ENCODE measurements at places on chromosomes 6 and 20.

DNA sequence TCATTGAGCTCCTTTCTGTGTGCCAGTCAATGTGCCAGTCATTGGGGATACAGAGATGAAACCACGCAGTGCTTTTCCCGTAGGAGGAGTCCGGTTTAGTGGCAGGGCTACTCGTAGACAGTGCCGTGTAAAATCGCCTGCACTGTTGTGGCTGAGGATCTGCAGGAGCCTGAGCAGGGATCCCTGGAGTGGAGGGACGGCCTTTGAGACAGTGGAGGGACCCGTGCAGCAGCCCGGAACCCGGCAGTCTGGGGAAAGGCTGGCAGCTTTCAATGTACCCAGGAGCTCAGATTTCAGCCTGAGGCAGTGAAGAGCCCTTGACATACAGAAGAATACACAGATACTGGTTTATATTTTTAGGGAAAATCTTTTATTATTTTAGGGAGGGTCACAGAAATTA, 203.3 kb downstream of the ARID1B start:
- DNase-seq, result no peak

GRCh38 chr20:18052856-18053255, 4.9 kb downstream of the OVOL2 start:
- no peak for DNase-seq

GRCh38 chr6:140437619-140438345, 1063.3 kb upstream of the CITED2 start:
- DNase-seq, result no peak

GRCh38 chr20:24658920-24659660, 189.7 kb downstream of the SYNDIG1 start:
- DNase-seq, result no peak

GRCh38 chr6:11246722-11247121, 14.3 kb upstream of the NEDD9 start:
- DNase-seq, result no peak

GRCh38 chr6:148367411-148368024, 24.9 kb downstream of the SASH1 start:
- DNase-seq, result no peak

GRCh38 chr6:167799033-167799821, 27.5 kb upstream of the AFDN start:
- no peak for DNase-seq

DNA sequence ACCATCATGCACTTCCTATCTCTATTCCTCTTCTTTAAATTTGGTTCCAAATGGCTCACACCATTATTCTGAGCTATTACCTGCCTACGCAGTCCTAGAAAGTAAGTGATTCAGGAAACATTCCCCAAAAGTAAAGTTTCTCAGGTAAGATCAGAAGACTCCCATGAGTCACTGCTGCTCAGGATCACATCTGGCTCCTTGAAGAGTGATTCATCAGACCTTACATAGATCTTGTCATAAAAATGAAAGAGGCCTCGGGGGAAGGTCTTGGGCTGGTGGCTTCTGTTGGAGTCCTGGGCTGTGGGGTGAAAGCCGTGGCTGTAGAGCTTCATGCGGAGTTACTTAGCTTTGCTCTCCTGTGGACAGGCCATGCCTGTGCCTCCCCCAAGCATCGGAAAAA, 35.9 kb downstream of the PLG start:
- DNase-seq, result no peak

GRCh38 chr6:36800223-36801076, 38.8 kb downstream of the CPNE5 start:
- DNase-seq, result no peak

DNA sequence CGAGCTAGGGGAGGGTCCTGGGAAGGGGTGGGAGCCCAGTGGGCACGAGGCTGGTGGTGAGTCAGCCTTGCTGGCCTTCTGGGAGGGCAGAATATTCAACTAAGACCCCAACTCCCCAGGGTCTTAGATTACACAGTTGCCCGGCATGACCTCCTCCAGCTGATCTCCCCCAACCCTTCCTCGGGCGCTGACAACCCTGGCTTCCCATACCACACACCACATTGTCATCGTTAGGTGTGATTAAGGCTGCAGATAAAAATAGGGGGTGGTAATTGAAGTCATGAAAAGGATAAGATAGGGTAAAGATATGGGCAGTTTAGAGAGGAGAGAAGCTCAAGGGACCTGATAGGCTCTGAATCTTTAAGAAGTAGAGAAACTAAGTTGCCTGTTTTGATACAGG, 10.5 kb downstream of the CDC40 start:
- no peak for DNase-seq

GRCh38 chr6:147127587-147127986, 76.6 kb upstream of the STXBP5 start:
- DNase-seq, result no peak

GRCh38 chr6:157246048-157246630, 77.2 kb downstream of the TMEM242 start:
- no peak for DNase-seq

DNA sequence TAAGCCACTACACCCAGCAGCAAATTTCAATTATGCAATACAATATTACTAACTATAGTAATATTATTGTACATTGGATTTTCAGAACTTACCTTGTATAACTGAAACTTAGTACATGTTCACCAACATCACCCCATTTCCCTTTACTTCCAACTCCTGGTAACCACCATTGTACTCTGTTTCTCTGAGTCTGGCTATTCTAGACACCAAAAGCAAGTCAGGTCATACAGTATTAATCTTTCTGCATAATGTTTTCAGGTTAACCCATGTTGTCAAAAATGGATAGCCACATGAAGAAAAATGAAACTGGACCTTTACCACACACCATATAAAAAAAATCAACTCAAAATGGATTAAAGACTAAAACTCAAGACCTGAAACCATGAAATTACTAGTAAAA, 558.2 kb downstream of the MMUT start:
- no peak for DNase-seq

DNA sequence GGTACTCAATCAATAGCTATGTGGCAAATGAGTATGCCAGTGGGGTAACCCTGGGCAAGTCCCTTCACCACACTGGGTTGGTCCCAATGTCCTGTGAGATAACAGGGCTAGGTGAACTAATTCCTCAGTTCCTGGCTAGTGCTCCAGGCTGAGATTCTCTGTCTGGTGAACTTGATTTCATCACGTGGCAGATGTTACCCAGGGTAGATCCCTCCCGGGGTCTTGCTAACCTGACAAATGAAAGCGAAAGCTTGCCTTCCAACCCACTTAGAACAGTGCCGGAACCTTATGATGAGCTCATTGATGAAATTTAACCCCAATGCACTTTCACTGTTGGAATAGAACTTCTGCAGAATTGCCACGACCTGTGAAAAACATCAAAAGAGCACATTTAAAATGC, 6.6 kb upstream of the ANKRD60 start:
- no peak for DNase-seq

- DNase-seq, result no peak
Observed at GRCh38 chr6:144758602-144759001, 473.5 kb downstream of the UTRN start.
